ENCODE measurements at places on chromosomes 5 and 9.

- DNase-seq: no peak
These were observed 27.6 kb upstream of the DUSP1 start for GRCh38 chr5:172798422-172799215.

DNA sequence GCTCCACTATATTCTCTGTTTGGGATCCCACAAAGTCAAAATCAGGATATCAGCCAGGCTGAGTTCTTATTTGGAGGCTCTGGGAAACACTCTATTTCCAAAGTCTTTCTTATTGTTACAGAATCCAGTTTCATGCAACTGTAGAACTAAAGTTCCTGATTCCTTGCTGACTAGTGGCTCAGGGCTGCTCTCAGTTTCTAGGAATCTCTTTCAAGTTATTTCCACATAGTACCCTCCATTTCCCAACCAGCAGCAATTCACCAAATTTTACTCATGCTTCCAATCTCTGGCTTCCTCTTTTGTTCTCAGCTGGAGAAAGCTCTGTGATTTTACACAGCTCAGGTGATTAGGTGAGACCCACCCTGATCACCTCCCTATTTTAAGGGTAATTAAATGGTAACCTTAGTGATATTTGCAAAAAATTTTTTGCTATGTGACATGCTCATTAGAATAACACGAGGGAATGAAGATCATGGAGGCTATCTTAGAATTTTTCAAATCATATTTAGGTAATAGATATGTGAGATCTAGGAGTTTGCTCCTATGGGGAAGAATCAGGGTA lies 794.9 kb upstream of the ARRDC3 start:
- no peak for DNase-seq

- DNase-seq: no peak
These were observed 634.0 kb downstream of the IRX1 start for GRCh38 chr5:4229414-4230292.

GRCh38 chr5:81402192-81402930 lies 8.4 kb upstream of the ACOT12 start:
- DNase-seq: no peak

DNA sequence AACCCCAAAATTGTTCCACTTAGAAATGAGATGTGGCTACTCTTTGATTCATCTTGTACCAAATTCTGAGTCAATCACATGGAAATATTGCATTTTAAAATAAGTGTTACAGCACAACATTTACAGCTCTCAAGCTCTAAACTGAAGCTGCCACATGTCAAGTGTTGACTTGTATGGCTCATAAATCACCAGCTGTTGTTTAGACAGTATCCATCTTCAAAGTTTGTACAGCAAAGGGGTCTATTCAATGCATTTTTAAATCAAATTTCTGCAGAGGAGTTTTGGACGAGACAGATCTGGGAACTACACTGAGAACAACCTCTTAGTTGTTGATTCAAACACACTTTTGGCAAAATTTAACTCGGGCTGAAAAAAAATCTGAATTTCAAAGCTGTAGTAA lies 31.4 kb downstream of the CHSY3 start:
- no peak for DNase-seq

DNA sequence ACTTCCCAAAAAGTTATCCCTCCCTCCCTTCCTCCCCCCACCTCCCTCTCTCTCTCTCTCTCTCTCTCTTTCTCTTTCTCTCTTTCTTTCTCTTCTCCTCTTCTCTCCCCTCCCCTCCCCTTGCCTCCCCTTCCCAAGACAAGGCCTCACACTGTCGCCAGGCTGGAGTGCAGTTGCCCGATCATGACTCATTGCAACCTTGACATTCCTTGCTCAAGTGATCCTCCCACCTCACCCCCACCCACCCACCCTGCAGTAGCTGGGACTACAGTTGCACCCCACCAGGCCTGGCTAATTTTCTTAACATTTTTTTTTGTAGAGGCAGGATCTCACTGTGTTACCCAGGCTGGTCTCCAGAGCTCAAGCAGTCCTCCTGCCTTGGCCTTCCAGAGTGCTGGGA lies 32.8 kb downstream of the VPS13A start:
- no peak for DNase-seq

- DNase-seq: no peak
These were observed 1.3 kb downstream of the ADAMTS6 start for GRCh38 chr5:65480306-65480865.

- DNase-seq: no peak
These were observed 1263.2 kb upstream of the CDH6 start for GRCh38 chr5:29930316-29930715.

DNA sequence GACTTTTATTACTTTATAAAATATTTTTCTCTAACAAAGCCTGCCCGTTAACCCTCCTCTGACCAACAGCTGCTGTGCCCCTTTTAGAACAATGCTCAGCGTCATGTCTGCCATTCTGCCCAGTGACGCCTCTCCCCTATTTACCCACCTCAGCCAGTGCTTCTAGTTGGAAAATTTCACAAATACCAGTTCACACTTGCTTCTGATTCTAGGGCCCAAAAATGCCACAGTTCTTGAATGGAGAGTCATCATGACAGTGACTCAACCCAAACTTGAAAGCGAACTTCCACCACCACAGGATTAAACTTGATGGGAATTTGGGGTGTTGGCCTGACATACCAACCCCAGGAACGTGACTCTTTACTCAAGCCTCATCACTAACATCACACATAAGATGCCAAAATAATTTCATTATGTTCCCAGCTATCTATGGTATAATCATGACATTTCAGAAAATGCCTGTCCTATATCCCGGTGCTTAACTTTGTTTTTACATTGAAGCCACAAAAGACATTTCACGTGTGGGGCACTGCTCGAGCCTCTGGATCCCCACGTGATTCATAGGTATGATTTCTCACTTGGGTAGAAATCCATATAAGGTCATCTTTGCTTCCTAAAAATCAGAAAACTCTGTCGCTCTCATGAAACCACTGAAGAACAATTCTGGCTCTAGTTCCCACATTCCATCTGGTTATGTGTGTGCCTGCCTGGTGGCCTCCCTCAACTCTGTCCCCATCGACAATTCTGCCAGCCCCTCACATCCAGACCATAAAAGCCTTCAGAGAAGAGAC lies 220.9 kb downstream of the ACTL7B start:
- no peak for DNase-seq

DNA sequence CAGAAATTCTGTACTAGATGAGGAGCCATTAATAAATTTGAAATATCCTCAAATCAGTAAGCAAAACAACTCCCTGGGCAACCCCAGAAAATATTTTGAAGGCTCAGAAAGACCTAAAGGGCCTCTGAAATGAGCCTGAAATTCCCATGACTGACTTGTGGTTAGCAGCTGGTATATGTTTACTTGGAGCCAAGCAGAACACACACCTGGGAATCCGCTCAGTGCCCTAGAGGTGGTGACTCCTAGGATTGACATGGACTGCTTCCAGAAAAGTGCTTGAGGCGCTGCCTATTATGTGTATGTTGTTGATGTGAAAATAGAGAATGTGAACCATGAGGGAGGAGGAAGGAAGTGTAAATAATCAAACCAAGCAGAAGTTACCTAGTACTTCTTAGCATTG lies 14.7 kb downstream of the RFK start:
- no peak for DNase-seq

GRCh38 chr5:150613991-150614660 lies 26.3 kb upstream of the SYNPO start:
- no peak for DNase-seq

- no peak for DNase-seq
These were observed 83.5 kb upstream of the CCL21 start for GRCh38 chr9:34793428-34793827.

- no peak for DNase-seq
These were observed 74.1 kb downstream of the FBXL7 start for GRCh38 chr5:15574128-15574527.

GRCh38 chr9:8224381-8224801 lies 424.8 kb upstream of the DMAC1 start:
- no peak for DNase-seq

- no peak for DNase-seq
These were observed 77.1 kb downstream of the NTNG2 start for GRCh38 chr9:132238992-132239391.

- DNase-seq: no peak
These were observed 95.3 kb upstream of the SLC28A3 start for GRCh38 chr9:84435902-84436301.

GRCh38 chr5:177111720-177112394 lies 21.7 kb upstream of the NSD1 start:
- peak; percentile 44 for DNase-seq

- DNase-seq: no peak
These were observed 129.7 kb upstream of the PCA3 start for GRCh38 chr9:76634356-76635054.

- DNase-seq: no peak
These were observed 155.8 kb upstream of the GRAMD2B start for GRCh38 chr5:126267438-126267837.

- no peak for DNase-seq
These were observed 139.3 kb downstream of the SLC25A46 start for GRCh38 chr5:110878115-110878514.

DNA sequence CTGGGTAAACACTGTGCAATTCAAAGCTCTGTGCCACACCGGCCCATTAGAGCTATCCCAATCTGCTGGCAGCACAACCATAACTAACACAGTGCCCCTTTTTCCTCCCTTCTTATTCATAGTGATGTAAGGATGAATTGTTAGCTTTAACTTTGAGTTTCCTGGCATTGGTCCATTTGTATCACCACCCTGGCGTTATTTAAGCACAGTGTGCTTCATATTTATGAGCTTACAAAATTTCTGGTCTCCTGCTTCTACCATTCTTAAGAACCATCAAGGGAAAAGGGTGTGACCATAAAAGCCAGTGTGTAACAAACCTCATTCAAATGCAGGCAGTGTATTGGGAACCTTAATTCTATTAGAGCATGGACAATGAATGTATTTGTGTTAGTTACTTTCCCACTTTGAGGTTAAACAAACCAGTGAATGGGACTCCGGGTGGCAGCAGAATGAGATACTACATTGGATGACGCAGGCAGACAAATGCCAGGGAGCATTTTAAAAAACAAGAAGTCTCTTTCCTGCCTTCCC lies 222.6 kb downstream of the TMEM161B start:
- DNase-seq: no peak

- no peak for DNase-seq
These were observed 23.4 kb downstream of the PAEP start for GRCh38 chr9:135584934-135585333.

- DNase-seq: no peak
These were observed 8.3 kb downstream of the LCN12 start for GRCh38 chr9:136960212-136960937.

- no peak for DNase-seq
These were observed 287.3 kb upstream of the NUDT12 start for GRCh38 chr5:103849934-103850333.

- no peak for DNase-seq
These were observed 12.7 kb downstream of the KCTD16 start for GRCh38 chr5:144183254-144183889.

DNA sequence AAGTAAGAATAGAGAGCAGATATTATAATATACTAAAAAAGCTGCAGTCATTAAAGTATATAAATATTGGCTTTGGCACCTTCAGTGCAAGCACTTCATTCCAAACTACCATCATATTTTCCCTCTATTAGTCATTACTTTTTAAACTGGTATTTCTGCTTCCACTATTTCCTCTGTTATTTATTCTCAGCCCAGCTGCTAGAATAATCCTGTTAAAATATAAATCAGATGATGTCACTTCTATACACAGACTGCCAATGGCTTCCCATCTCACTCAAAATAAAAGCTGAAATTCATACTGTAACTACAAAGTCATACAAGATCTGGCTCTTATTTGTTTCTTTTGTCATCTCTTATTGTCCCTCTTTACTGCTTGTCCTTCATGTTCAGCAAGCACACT lies 432.9 kb downstream of the TLE4 start:
- no peak for DNase-seq

DNA sequence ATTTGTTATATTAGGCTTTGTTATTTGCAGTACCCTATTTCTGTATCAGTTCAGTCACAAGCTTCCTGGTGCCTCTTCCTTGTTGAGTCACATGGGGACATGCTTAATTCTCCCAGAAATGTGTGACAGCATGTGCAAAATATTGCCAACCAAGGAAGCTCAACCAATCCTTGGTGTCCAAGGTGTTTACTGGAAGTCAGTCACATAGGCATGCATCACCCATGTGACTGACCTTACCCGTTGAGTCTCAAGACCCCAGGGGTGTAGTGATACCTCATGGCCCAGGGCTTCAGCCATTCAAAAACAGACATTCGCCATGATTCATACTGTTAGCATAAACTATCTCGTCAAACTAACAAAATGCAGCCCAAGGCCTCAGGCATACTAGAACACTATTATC lies 9.3 kb upstream of the ANKDD1B start:
- no peak for DNase-seq

DNA sequence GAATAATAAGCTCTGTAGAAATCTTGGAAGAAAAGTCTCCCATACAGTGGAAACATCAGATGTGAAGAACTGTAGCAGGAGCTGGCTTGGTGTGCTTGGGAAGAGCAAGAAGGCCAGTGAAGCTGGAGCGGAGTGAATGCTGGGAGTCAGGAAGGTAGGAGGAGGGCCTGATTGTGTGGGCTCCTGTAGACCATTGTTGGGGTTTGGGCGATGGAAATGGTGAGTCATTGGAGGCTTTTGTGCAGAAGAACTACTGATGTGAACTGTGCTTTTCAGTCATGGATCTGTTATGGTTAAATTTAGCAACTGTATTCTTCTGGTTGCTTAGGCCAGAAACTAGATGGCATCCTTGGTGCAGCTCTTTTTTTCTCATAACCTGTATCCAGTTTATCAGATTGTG lies 2.3 kb downstream of the ICE1 start:
- no peak for DNase-seq

GRCh38 chr9:11417782-11418181 lies 805.0 kb upstream of the PTPRD start:
- DNase-seq: no peak

DNA sequence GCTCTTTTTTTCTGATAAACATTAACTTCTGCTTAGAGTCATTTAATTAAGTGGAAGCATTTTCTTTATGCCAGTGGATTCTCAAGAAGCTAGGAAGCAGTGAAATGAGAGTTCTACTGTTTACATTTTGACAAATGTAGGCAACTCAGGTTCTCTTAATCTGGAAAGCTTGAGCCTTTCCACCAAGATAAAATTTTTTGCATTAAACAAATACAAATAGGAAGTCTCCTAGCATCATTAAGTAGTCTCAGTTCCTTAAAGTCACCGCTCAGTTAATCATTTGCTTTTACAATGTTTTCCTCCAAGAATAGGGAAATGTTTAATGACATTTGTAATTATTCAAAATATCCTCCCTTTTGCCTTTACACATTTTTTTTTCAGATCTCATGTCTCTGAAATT lies 290.4 kb upstream of the PDE4D start:
- no peak for DNase-seq

- no peak for DNase-seq
These were observed 90.9 kb upstream of the GRIA1 start for GRCh38 chr5:153399595-153399994.

DNA sequence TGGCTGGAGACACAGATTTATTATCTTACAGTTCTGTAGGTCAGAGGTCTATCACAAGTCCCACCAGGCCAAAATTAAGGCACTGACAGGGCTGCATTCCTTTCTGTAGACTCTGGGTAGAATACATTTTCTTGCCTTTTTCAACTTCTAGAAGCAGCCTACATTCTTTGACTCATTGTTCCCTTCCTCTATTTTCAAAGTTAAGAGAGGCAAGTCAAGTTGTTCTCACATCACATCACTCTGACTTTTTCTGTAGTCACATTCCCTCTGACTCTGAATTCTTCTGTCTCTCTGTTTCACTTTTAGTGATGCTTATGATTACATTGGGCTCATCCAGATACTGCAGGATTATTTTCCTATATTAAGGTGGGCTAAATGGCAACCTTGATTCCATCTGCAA lies 119.0 kb downstream of the MELK start:
- DNase-seq: no peak

- DNase-seq: no peak
These were observed 79.1 kb upstream of the OLFM1 start for GRCh38 chr9:135008416-135008815.

- no peak for DNase-seq
These were observed 115.4 kb downstream of the EPB41L4A start for GRCh38 chr5:112303685-112304084.

Data from stimulated activated CD8-positive, alpha-beta memory T cell treated with anti-CD3 and anti-CD28 coated beads, Interleukin-2, amount 100 ng/mL, for 1 hour (primary cell).